Naive thymus-derived CD4-positive, alpha-beta T cell (primary cell): ENCODE measurements at places on chromosomes 2 and 18.
A peak's percentile ranks its signal among the peaks of the same experiment; 100 is the strongest.

DNA sequence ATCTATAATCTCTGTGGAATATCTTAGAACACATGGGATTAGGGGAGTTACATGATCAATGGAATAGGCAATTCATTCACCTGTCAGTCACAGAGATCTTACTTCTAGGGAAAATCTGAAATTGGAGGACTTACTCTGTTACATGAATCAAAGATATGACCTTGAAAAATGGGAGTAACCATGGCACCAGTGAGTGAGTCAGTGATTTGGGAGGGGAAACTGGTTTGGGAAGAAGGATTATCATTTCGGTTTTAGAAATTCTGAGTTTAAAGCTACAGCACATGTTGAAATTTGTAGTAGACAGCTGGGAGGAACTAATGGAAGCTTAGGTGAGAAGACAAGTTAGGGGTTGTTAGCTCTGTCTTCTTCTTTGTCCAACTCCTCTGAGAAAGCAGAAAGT lies 153.7 kb downstream of the CAMKMT start:
- H3K36me3 ChIP-seq, result no peaks in the 10 kb centered on the region
- no peaks in the 10 kb centered on the region for H3K4me1 ChIP-seq
- no peak overlapping the region for H3K4me3 ChIP-seq
- H3K27me3 ChIP-seq, result no peaks in the 10 kb centered on the region

GRCh38 chr2:216804357-216805350 lies 55.2 kb downstream of the TNP1 start:
- no peaks in the 10 kb centered on the region for H3K4me1 ChIP-seq
- no peaks in the 10 kb centered on the region for H3K36me3 ChIP-seq
- H3K27ac ChIP-seq, result no peak overlapping the region
- no peak for DNase-seq
- no peaks in the 10 kb centered on the region for H3K27me3 ChIP-seq
- no peak overlapping the region for H3K4me3 ChIP-seq

DNA sequence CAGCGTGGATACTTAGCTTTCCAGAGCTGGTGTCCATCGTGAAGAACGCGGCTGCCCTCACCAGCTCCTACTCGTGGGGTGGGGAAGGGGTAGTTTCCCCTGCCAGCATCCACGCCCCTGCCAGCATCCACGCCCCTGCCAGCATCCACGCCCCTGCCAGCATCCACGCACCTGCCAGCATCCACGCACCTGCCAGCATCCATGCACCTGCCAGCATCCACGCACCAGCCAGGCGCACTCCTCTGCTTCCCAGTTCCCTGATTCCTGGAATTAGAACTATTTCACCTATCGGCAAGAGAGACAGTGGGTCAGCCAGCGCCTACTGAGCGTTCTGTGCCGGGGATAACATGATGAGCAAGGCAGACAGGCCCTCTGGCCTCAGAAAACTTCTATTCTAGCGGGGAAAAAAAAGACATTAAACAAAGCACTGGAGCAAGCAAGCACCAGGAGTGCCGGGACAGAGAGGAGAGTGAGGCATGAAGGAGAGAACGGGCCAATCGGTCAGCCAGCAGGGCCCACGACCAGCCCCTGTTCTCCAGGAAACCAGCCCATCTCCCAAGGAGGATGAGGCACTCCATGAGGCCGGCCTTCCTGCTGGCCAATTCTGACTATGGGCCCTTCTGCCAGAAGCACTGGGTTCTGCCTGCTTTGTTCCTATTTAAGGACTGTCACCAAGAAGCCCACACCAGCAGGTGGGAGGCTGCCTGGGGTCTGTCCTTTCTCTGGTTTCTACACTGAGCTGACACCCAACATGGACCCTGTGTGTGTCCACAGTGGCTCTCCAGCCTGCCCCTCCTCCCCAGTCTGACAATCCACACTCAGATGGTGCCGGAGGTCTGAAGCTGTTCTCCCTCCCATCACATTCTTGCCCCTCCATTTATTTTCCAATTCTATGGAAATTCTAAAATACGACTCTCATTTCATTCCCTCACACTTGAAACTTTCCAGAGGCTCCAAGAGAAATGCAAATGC lies 78.4 kb upstream of the SALL3 start:
- no peaks in the 10 kb centered on the region for H3K27me3 ChIP-seq
- H3K4me1 ChIP-seq, result no peaks in the 10 kb centered on the region
- no peak for DNase-seq

- H3K4me1 ChIP-seq, result no peaks in the 10 kb centered on the region
- no peaks in the 10 kb centered on the region for H3K36me3 ChIP-seq
- no peak for DNase-seq
- H3K4me3 ChIP-seq, result no peak overlapping the region
- no peaks in the 10 kb centered on the region for H3K27me3 ChIP-seq
Observed at GRCh38 chr2:191728750-191729624, 51.1 kb downstream of the NABP1 start.

DNA sequence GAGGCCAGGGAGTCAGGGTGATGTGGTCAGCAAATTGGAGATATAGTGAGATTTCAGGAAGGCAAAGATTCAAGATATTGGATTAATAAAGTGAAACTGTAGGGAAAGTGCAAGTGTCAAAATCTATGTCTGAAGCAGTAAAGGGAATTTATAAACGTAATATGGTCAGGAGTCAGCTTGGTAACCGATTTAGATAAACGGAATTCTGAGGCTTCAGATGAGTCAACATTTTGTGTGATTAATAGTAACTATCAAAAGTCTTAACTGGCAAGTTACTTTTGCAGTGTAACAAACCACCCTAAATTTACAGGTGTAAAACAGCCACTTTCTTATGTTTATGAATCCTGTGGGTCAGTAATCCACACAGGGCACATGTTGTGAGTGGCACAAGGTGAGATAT lies 10.9 kb downstream of the MTX2 start:
- H3K27me3 ChIP-seq, result no peaks in the 10 kb centered on the region
- no peak overlapping the region for H3K4me3 ChIP-seq
- no peak for DNase-seq
- no peak overlapping the region for H3K27ac ChIP-seq
- H3K36me3 ChIP-seq, result no peaks in the 10 kb centered on the region

DNA sequence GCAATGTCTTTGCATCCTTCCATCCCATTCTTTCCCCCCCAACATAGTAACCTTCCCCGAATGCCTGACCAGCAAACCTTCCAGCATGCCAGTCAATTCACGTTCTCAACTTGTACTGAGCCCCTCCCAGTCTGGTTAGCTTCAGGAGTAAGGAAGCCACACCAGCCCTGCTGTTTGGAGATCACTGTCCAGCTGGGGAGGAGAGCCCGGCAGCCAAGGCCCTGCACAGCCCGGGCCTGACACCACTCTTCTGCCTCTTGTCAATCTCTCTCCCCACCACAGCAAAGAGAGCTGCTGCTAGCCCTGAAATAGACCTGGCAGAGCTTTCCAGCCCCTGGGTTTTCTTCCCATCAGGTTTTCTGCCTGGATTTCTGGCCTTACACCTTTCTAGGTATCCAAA lies 185.8 kb upstream of the ID2 start:
- no peak overlapping the region for H3K27ac ChIP-seq
- H3K4me1 ChIP-seq, result no peaks in the 10 kb centered on the region
- no peak overlapping the region for H3K4me3 ChIP-seq
- no peak for DNase-seq
- no peaks in the 10 kb centered on the region for H3K27me3 ChIP-seq

DNA sequence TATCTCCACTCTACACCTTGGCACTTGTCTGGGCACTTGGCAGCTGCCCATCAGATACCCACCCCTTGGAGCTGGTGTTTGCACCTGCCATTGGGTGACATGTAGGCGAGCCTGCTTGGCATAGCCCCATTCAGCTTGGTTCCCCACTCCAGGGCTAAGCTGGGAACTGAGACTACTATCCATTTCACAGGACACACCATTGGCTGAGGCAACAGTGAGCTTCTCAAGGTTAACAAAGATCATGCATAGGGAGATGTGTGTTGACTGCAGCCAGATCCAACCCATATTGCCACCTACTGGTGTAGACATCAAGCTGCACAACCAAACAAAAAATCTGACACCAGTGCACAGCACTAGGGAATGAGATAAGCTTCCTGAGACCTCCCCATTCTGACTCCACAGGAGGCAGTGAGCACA lies 1389.8 kb upstream of the TMEFF2 start:
- H3K27ac ChIP-seq, result no peak overlapping the region
- no peak for DNase-seq
- H3K36me3 ChIP-seq, result no peaks in the 10 kb centered on the region
- H3K4me1 ChIP-seq, result no peaks in the 10 kb centered on the region
- no peaks in the 10 kb centered on the region for H3K27me3 ChIP-seq

GRCh38 chr2:127134833-127135830 lies 28.2 kb upstream of the BIN1 start:
- no peak overlapping the region for H3K27ac ChIP-seq
- H3K36me3 ChIP-seq, result no peaks in the 10 kb centered on the region
- no peak for DNase-seq
- no peaks in the 10 kb centered on the region for H3K4me1 ChIP-seq
- no peak overlapping the region for H3K4me3 ChIP-seq

DNA sequence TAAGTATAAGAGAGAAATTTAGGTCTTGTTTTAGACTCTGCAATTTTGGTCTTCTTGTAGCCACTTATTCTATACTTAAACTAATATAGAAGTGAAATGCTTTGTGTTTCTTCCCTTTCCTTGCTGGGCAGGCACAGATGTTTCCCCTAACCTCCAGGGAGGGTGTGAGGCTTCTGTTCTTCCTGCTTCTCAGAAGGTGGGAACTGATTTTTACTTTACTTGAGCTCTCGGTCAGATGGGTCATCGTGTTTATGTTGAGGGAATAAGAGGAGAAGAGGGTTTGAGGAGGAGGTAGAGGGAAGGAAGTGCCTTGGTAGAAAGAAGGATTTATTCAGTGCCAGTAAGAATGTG lies 92.5 kb upstream of the CXCR4 start:
- peaks cover 39% of the 10 kb centered on the region for H3K4me1 ChIP-seq
- no peaks in the 10 kb centered on the region for H3K27me3 ChIP-seq
- H3K36me3 ChIP-seq, result no peaks in the 10 kb centered on the region
- DNase-seq, result no peak

- peaks cover 10% of the 10 kb centered on the region for H3K36me3 ChIP-seq
- no peak overlapping the region for H3K27ac ChIP-seq
- no peak for DNase-seq
Observed at GRCh38 chr2:112642966-112643365, 2.8 kb upstream of the SLC20A1 start.

DNA sequence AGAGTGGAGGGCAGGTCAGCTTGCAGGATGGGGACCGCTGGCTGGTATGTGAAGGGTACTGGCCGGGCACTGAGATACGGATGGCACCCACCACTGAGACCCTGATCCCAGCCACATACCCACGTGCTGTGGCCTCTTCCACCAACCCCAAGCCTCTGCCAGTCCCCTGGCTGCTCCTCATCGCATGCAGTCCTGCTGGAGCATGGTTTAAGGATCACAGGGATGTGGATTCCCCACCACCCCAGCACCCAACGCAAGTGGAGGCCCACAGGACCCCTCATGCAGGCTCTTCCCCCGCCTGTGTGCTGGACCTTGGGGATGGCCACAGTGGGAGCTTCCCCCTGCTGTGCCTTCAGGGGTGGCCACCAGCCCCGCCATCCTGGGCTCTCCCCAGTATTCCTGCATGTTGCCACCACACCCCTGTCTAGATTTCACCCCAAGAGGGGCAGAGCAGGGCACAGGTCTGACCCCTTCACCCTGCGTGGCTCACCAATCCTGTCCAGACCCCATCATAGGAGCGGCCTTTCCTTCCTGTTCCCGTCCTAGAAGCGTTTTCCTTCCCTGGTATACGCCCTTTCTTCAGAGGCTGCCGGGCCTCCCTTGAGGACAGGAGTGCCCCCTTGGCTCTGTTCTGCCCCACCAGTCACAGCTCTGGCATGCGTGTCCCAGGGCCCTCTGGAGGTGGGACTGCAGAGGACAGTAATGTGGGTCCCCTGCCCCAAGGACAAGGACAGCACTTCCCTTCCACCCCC lies 18.3 kb downstream of the MLPH start:
- no peak overlapping the region for H3K4me3 ChIP-seq
- no peak overlapping the region for H3K27ac ChIP-seq
- no peaks in the 10 kb centered on the region for H3K27me3 ChIP-seq
- DNase-seq, result no peak

- DNase-seq, result no peak
- no peaks in the 10 kb centered on the region for H3K27me3 ChIP-seq
- H3K36me3 ChIP-seq, result no peaks in the 10 kb centered on the region
- H3K27ac ChIP-seq, result no peak overlapping the region
- no peaks in the 10 kb centered on the region for H3K4me1 ChIP-seq
- no peak overlapping the region for H3K4me3 ChIP-seq
Observed at GRCh38 chr2:182594286-182594685, 121.8 kb upstream of the DNAJC10 start.

- H3K27ac ChIP-seq, result no peak overlapping the region
- H3K4me1 ChIP-seq, result peaks cover 22% of the 10 kb centered on the region
- no peaks in the 10 kb centered on the region for H3K27me3 ChIP-seq
- H3K36me3 ChIP-seq, result no peaks in the 10 kb centered on the region
Observed at GRCh38 chr2:240707821-240708220, 16.2 kb downstream of the AQP12A start.

DNA sequence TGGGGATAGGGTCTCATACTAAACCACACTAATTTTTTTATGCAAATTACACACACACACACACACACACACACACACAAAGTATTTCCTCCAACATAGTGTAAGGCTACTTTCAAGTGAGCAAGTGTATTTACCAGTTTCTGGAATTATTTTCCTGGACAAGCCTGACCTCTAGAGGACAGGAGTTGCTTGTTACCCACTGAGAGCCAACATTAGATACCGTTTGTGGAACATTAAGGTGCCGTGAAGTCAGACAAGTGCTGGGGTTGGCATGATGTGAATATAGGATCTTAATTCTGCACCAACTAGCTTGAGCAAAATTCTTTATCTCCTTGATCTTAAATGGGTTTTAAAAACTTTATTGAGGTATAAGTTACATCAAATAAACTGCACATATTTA lies 39.3 kb upstream of the SERPINB2 start:
- H3K4me1 ChIP-seq, result no peaks in the 10 kb centered on the region
- no peaks in the 10 kb centered on the region for H3K36me3 ChIP-seq
- no peak for DNase-seq
- no peak overlapping the region for H3K4me3 ChIP-seq
- no peaks in the 10 kb centered on the region for H3K27me3 ChIP-seq

GRCh38 chr18:48813833-48814489 lies 136.8 kb downstream of the SMAD7 start:
- peaks cover 29% of the 10 kb centered on the region for H3K4me1 ChIP-seq
- no peak overlapping the region for H3K4me3 ChIP-seq
- no peaks in the 10 kb centered on the region for H3K36me3 ChIP-seq
- H3K27ac ChIP-seq, result peak overlapping the region; percentile 14
- H3K27me3 ChIP-seq, result no peaks in the 10 kb centered on the region

- H3K4me3 ChIP-seq, result no peak overlapping the region
- no peak overlapping the region for H3K27ac ChIP-seq
- no peak for DNase-seq
- no peaks in the 10 kb centered on the region for H3K36me3 ChIP-seq
- H3K27me3 ChIP-seq, result no peaks in the 10 kb centered on the region
Observed at GRCh38 chr2:234949762-234950434, 1.9 kb upstream of the SH3BP4 start.

DNA sequence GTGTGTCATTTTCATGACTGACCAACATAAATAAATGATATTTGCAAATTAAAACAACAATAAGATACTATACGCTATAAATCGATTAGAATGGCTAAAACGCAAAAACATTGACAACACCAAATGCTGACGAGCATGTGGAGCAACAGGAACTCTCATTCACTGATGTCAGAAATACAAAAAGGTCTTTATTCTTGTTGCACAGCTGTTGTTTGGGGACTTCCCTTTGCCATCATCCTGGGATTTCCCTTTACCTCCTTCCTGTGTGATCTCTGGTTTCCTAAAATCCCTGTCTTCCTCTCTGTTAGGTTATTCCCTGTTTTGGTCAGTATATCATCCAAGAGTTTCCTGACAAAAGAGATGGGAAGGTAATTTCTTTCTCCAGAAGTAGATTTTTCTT lies 66.0 kb downstream of the NOL10 start:
- no peaks in the 10 kb centered on the region for H3K36me3 ChIP-seq
- no peak overlapping the region for H3K4me3 ChIP-seq
- DNase-seq, result no peak
- no peak overlapping the region for H3K27ac ChIP-seq
- H3K4me1 ChIP-seq, result peaks cover 20% of the 10 kb centered on the region
- no peaks in the 10 kb centered on the region for H3K27me3 ChIP-seq
